ENCODE measurements at places on chromosomes 3 and 15. TPM values are rescaled to one million over a fixed set of nuclear protein-coding genes. Genes with fewer than 3 reads are reported as not detected.

The GOLGA8G gene
- total RNA-seq = not detected

The POLG gene
- total RNA-seq = 26.9 TPM

The CCDC54 gene
- not detected for total RNA-seq

GRCh38 chr15:67202091-67202490 is 52.4 kb downstream of the AAGAB start:
- DNase-seq = no peak

- DNase-seq = no peak
These were observed 2.1 kb upstream of the RAP2B start for GRCh38 chr3:153159771-153160397.

- peak; percentile 0 for DNase-seq
These were observed 248.4 kb downstream of the ISL2 start for GRCh38 chr15:76584868-76585575.

The EFCAB12 gene
- total RNA-seq = 4.9 TPM

DNA sequence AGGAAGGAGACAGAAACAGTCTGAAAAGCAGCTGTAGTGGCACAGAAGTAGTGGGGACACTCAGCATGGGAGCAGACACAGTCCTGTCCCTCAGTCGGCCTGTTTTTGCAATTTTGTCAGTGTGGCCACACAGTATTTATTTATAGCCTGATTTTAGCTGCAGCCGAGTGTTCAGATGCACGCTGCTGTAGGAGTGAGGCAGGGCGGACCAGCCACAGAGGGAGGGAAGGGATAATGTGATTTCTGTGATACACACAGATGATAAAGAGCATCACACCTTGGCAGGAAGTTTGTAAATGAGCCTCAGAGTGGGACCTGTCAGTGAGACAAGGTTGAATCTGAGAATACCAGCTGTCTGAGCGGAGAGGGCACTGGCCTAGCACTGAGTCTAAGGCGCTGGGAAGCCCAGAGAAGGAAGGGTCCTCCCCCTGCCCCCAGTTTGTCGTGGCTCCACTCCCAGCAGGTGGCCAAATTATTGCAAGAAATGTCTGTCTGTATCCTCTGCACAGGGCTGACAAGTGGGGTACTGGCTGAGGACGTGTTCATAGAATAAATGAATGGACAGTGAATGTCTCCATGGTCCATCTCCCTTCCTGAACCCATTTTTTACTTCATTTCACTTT is 3.8 kb downstream of the PSTPIP1 start:
- DNase-seq = no peak

DNA sequence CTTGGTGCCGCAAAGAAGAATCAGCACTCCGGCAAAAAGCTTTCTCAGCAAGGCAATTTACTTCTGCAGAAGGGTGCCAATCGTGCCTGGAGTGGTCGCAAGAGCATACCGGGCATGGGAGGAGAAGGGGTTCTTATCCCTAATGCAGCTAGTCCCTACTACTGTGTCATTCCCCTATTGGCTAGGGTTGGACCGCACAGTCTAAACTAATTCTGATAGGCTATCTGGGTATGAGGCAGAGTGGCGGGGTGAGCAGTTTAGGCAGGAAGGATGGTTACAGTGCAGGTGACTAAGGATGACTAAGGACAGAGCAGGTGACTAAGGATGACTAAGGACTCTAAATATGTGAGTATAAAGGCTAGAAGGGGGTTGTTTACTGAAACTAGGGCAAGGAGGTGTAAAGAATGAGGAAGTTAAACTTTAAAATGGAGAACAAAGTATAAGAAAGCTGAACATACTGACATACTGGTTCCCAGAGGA is 52.9 kb downstream of the PGBD4 start:
- no peak for DNase-seq

GRCh38 chr15:60530168-60530567 is 51.2 kb upstream of the ICE2 start:
- DNase-seq = no peak

The CYP1A1 gene
- 0.33 TPM for total RNA-seq

The TWF2 gene
- total RNA-seq = 26.4 TPM

DNA sequence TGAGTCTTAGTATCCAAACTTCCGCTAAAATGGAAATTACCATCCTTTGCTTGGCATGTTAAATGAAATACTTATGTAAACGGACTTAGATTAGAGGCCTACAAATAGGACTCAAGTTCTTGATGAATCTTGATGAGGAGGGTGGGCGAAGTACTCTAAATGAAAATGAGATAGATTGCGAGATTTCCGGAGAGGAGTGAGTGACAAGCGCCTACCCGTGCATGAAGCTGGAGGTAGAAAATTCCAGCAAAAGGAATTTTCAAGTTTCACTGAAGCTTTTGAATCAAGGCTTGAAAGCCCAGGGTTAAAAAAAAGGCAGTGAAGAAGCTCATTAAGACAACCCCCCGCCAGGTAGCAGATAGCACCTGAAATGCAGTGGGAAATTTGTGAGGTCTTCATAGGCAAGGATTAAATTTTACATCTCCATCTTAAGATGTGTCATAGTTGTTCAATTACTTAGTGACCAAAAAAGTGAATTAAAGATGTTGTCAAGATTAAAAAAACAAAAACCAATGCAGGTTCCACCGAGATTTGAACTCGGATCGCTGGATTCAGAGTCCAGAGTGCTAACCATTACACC is 655 bp upstream of the RAB11A start:
- DNase-seq = no peak

GRCh38 chr3:185968168-185968567 is 30.4 kb upstream of the TRA2B start:
- no peak for DNase-seq

The PLCB2 gene
- 12.0 TPM for total RNA-seq

GRCh38 chr3:15325228-15325627 is 7.2 kb downstream of the SH3BP5 start:
- no peak for DNase-seq

The SGO1 gene
- total RNA-seq = 4.6 TPM

DNA sequence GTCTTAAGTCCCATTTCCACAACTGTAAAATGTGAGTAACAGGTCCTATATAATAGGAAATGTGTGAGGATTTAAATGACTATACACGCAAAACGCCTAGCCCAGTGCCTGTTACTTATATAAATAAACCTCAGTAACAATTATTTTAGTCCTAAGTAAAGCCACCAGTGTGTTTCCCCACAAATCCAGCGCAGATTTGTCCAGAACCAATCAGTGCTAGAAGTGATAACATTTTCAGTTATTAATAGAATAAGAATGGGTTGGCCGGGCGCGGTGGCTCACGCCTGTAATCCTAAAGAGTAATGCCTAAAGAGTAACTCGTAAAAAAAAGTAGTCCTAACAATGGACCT is 561 bp downstream of the RPAP1 start:
- no peak for DNase-seq

DNA sequence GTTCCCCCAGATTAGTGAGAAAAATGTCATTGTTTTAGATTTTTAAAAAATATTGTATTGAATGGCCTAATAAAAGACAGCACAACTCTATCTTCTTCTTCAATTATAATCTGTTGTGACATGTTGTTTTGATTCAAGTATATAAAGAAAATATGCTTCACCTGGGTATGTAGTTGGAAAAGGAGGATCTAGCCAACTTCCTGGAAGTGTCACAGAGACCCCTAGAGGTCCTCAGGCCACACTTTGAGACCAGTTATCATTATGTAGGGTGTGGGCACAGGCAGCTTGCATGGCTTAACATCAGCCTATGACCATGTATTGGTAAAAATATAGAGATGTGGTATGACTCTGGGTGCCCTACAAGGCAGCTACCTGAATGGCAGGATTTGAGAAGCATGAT is 14.7 kb upstream of the RYR3 start:
- no peak for DNase-seq

- DNase-seq = no peak
These were observed 313.7 kb downstream of the GAP43 start for GRCh38 chr3:115937054-115937453.

DNA sequence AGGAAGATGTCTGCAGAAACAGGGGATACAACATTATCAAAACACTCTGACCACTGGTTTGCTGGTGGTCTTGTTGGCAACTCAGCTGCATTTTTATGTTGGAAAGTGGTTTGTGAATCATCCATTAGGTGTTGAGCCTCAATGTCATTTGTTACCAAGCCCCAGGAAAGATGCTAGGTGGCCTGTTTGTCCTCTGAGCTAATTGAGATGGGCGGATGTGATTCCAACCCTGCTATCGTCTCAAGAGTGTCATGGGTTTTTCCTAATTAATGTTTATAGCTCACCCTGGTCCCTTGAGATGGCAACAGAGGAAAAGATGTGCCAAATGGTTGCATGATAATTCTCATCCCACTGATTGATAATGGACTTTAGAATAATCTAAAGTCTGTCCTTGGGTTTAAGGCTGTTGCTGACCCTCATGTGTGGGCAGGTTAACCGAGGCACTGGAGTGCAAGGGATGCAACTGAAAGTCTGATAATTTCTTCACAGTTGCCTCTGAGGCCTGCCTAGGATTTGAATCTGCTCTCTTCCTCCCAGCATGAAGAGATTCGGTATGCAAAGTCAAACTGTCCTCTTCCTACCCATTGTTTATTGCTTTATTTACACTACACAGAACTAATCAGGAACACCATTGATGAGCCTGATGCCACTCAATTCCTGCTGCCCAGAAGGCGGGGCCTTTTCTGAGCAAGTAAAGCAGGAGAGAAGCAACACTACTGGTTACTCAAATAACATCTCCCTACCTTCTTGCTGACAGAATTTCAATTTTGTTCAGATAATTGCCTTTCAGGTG is 166.2 kb upstream of the TBC1D5 start:
- DNase-seq = no peak

DNA sequence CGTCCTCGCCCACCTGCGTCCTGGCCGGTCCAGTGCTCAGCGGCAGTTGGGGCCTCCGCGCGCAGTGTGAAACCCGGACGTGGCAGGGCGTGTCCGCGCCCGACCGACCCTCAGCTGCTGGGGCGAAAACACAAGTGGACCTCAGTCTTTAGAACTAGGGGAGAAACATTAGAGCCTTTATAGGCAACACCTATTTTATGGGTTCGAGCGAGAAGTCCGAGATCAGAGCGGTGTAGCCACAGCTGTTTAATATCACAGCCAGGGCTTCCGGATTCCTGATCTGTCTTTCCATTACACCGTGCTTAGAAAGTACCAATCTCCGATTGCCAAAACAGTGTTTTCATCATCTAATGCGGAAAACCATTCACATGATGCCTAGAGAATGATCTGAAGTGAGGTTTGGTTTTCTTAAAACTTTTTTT is 506 bp downstream of the RAD51 start:
- DNase-seq = no peak

DNA sequence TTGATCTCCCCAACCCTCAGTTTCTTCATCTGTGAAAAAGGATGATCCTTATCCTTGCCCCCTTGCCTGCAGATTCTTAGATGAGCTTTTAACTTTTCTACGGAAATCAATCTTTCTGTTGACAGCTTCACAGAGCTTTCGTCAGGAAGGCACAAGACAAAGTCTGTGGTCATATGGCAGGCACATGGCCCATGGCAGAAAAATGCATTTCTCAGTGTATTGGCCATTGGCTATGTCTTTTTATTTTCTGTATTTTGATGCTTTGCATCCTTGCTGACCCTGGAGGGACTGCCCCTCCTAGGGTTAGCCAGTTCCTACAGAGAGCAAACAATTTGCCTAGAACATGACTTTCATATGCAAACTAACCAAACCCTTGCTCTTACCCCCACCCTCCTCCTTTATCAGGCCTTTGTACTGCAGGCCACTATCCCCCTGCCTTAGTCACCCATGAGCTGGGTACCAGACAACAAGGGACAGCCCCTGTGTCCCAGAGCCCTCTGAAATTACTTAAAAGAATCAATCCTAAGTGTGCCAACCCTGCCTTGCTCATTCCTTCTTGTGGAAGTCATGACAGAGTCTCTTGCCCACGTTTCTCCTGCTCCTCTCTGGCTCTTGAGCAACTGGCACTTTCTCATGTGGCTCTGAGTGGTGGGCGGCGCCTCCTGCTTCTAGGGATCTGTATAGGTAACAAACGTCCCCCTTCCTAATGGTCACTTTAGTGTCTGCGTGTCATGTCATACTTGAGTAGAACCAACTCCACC is 24.1 kb upstream of the NOX5 start:
- no peak for DNase-seq

The BCL2A1 gene
- total RNA-seq = 0.39 TPM

DNA sequence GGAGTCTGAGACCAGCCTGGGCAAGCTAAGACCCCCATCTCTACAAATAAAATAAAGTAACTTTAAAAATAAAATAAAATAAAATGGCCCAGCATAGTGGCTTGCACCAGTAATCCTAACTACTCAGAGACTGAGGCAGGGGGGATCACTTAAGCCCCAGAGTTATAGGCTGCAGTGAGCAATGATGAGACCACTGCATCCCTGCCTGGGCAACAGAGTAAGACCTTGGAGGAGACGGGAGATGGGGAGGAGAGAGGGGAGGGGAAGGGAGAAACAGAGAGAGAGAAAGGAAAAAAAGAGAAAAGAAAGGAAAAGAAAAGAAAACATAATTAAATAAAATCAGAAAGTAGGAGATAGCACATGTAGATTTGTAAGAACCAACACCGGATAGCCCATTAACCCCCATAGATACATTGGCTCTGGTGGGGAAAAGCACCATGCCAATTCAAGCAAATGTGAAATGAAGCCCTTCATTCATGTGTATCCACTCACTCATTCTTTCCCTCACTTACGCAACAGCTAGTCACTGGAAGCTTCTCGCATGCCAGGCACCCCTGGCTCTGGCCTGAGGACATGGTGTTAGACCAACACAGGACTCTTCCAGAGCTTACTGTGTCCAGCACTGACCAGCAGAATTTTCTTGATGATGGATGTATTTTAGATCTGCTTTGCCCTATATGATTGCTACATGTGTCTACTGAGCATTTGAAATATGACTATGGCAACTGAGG is 183.2 kb downstream of the MAGI1 start:
- no peak for DNase-seq

DNA sequence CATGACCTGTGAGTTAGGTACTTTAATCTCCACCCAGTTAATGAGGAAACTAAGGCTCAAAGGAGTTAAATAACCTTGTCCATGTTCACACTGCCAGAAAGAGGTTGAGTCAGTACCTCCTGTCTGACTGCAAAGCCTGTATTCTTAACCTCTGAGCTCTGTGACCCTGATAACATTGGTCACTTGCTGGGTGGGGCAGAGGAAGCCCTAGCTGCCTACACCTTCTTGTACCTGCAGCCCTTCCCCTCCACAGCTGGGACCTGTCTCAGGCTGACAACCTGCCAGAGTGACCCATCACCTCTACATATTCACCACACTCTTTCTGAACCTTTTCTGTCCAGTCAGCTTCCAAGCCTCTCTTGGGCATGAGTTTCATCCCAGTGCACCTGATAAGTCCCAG is 106.1 kb upstream of the HES1 start:
- no peak for DNase-seq

GRCh38 chr3:114155370-114155821 is 23.5 kb downstream of the DRD3 start:
- DNase-seq = no peak

DNA sequence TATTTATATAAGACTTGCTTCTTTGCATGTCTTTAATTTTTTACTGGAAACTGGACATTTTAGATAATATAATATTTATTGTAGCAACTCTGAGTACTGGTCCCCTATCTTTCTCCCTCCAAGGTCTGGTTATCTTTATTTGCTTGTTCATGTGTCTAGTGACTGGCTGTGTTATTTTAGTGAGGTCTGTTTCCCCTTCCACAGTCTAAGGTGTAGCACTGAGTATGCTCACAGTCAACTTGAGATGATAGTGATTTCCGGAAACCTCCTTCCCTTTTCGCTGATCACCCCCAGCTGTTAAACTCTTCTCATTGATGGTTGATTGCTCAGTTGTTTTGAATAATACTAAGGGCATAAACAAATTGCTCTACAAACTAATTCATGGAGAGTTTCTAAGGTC is 37.0 kb downstream of the PCNP start:
- no peak for DNase-seq

The TMEM44 gene
- 13.8 TPM for total RNA-seq

The CPN2 gene
- not detected for total RNA-seq
